NCI-H1092 (cell line): ENCODE measurements at places on chromosomes 5 and 9.

DNA sequence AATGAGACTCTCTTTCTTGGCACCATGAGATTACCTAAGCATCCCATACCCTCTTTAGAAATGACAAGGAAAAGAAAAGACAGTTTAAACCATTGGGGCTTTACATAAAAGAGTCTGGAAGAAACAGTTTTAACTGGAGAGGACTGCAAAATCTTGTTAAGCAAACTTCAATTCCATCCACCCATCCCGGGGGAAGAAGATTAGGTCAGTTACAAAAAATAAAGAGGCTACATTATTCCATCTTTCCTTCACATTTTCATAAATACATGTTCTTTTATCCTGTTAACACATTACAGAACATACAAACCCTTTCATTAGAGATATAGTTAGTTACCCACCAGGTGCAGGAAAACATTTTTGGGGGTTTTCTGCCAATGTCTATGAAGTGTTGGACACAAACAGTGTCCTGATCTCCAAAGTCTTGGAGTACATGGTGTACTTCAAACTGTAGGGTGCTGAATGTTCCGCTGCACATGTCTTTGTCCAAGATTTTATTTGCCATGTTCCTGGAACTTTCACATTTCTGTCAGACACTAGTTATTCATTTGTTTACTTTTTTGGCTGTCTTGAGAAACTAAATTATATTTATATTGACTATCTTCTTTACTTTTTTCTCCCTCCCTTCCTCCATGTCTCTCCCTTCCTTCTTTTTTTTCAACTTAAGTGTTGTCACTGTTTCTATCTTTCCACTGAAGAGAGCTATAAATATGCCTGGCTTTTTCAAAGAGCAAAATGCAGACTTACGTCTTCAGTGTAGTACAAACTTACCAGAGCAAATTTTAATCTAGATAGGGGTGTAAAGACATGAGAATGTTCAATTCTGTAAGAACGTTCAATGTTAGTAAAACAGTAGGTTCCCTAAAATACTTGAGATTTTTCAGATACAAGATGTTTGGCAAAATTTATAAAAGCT is 410.9 kb upstream of the PRR16 start:
- no peak for DNase-seq

DNA sequence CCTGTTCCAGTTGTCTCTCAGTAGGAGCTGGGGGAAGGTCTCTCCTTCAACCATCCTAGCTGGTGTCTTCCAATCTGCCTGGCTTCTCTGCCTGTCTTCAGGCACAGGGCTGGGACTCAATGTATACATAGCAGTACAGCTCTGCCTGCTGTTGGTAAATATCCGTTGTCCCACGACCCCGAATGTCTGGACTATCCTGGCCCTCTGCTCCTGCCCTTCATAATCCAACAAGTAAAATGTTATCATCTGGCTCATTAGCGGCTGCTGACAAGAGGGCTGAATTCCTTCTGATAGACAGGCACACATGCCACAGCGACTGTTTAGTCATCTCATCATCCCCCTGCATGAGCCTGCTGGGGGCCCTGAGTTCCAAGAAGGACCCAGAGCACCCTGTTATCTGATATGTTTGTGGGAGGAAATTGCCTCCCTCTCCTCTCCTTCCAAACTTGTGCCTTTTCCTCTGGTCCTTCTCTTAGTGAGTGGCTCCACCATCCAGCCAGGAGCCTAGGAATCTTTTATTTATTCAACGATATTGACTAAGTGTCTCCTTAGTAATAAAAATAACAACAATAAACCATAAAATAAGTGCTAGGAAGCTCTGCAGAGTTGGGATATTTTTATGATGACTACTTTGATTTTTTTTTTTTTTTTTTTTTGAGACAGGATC is 29.5 kb upstream of the TGFBR1 start:
- DNase-seq, result no peak

DNA sequence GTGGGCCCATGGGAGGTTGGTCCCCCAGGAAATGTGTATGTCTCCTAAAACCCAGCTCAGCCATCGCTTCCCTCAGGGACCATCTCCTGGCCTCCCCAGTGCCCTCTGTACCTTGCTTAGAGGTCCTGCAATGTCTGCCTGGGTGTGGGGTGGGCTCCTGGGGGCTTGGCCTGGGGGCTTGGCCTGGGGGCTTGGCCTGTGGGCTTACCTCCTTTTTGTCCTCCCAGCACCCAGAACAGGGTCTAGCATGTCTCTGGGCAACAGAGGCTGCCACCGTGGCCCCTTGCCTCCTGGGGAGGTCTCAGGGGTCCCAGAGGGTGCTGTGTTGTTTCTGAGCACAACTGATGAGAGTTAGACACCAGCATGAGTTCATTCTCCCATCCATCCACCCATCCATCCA is 10.7 kb upstream of the VAV2 start:
- DNase-seq, result no peak

DNA sequence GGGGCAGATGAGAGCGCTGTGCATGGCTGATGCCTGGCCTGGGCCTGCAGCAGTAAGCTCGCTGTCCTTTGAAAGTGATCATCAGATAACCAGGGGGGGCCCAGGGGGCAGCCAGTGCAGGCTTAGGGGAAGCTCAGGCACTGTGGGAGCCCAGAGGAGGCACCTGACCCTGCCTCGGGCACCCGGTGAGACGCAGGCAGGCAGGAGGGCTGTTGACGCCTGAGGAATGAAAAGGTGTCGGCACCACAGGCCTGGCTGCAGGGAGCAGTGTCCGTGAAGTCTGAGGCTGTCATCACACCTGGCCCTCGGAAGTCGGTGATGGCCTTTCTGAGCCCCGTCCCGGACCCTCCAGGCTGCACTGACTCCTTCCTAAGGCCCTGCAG is 84.6 kb downstream of the RXRA start:
- DNase-seq, result no peak

- DNase-seq, result no peak
Measured at GRCh38 chr5:44257653-44258365, 131.4 kb downstream of the FGF10 start.

DNA sequence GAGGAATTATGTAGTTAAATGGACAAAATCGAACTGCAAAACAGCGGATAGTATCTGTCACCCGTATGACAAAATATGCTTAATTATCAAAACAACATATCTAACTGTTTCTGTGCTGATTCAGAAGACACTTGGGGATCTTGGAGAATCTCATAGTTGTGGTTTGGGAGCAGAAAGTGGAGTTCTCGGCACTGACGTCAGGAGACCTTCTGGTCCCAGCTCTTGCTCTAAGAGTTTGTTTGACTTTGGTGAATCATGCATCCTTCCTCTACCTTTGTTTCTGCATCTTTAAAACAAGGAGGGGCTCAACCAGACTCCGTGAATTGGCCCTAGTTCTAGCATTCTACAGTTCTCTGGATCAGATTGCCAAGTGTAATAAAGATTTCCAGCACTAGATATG is 37.0 kb upstream of the TAF1L start:
- no peak for DNase-seq

- DNase-seq, result no peak
Measured at GRCh38 chr9:18893046-18893445, 140.0 kb downstream of the SAXO1 start.

- DNase-seq, result no peak
Measured at GRCh38 chr9:122445155-122445749, 32.5 kb downstream of the OR1J1 start.

GRCh38 chr5:87900419-87900818 is 368.2 kb downstream of the TMEM161B start:
- DNase-seq, result no peak

DNA sequence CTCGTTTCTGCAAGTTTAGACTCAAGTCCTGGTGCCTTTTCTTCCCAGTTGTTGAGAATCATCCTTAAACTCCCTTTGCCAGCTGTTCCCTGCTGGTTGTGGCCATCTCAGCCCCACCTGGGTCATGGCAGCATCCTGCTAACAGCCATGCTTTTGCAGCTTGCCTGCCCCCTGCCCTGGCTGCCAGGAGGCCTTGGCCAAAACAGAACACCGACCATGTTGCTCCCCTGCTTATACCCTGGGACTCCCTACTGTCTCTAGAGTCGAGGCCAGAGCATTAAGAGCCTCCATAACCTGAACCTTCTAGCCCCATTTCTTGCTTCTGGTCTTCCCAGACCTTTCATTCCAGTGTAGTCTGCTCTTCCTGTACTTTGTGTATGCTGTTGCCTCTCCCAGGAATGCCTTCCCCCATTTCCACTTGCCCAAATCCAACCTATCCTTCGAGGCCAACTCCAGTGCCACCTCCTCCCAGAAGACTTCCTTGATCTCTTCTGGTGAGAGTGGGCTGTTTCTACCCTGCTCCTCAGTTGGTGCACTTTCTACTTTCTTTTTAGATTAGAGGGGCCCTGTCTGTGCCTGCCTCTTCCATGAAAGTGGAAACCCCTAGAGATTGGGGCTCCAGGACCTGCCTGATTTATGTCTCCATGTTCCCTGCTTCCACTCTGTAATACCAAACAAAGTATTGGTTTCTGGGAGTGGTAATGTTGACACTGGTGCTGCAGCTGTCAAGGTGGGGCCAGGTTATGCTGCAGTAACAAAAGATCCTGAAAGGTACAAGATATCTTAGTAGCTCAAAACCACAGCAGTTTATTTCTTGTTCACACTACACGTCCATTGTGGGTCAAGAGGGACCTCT is 88.2 kb downstream of the AMBP start:
- no peak for DNase-seq

DNA sequence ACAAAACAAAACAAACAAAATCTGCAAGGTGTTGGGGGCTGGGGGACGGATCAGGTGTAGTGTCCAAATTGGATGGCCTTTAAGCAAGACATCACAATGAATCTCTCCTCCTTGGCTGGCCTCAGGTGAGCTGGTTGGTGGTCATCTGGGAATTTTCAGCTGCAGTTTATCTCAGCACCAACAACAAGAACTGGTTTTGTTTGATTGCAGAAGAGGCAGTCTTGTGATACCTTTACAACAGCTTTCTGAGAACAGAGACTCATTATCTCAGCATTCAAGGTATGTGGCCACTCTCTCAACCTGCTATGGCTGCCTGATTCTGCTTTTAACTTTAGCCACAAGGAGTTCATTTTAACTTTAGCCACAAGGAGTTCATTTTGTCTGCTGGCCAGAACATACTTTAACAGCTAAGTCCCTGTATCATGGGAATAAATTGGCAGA is 1543.4 kb downstream of the EFNA5 start:
- no peak for DNase-seq

DNA sequence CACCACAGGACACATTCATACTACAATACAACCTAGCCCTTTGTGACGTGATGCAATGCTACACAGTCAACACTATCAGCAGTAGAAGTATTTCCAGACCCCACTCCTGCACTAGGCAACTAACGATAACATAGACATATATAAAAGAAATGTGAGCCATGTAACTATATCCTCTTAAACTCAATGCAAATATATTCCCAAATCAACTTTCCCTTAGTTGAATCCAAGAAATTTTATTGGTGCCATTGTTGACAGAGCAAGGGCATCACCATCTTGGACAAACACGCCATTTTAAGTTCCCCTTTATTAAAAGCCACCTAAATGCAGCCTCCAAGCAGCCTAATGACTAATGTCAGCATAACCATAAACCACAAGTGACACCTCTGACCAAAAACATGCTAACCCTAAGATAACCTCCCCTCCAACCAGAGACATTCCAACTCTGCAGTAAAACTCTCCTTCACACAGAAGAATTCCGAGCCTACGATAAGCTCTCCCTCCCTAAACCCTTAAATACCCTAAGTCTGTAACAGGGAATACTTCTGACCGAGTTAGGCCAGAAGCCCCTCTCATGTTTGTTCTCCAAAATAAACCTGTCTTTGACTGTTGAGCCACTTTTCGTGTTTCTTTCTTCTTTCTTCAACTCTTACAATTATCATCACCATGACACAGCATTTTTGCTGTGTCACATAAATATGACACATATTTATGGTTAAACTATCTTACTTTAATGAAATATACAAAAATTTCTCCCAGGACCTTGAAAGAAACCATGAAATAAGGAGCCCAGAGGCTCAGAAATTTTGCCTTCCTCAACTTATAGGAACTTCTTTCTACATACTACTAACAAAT is 1497.8 kb downstream of the EFNA5 start:
- no peak for DNase-seq

- DNase-seq, result no peak
Measured at GRCh38 chr9:33377089-33377715, 25.2 kb downstream of the AQP7 start.

DNA sequence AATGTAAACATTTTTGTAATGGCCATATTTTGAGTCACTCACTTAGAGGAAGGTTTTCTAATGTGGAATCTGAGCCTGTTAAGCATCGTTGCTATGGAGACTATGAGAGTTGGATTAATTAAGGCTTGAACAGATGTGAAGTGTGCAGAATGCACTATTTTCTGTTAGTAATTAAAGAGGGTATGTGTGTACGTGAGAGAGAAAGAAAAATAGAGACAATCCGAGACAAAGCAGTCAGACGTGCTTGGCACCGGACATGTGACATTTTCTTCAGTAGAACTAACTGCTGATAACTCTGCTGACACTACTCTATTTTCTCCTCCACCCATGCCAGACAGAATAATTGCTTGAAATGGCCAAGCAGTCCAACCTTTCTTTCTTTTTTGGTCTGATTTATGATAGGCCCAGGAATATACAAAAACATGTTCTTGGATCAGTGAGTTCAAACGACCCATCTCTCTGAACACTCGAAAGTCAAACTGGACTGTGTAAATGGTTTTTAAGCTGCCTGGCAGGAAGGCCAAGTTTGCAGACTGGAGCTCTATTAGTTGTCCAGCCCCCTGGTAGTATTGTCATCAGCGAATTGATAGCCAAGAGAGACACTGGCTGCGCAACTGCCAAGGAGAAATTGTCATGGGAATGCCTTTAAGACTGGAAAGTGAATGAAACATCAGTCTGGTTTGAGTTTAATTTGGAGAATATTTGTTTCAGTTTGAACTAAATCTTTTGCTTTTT is 322.1 kb downstream of the ARHGEF28 start:
- peak; percentile 36 for DNase-seq

GRCh38 chr9:74865177-74865576 is 22.5 kb downstream of the TRPM6 start:
- DNase-seq, result no peak

GRCh38 chr5:62256161-62257019 is 49.6 kb upstream of the KIF2A start:
- DNase-seq, result no peak

- peak; percentile 83 for DNase-seq
Measured at GRCh38 chr5:26622947-26623346, 415.4 kb downstream of the CDH9 start.

DNA sequence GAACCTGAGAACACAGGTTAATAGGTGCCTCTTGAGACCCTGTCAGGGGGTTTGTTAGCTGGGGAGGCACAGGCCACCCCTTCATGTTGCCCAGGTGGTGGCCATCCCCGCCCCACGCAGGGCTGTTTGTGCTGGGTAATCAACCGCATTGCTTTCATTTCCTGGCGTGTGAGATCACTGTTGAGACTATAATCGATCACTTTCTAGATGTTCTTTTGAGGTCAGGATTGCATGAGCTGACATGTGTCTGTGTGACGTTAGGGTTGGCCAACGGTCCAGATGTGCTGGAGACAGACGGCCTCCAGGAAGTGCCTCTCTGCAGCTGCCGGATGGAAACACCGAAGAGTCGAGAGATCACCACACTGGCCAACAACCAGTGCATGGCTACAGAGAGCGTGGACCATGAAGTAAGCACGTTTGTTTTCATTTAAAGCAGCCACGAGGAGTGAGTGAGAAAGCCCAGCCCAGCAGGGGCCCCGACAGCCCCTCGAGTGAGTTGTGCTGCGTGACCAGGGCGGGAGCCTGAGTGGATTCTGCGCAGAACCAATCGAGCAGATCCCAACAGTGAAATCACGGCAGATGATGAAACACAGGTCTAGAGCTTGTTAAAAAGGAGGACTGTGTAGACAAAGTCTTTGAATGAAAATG is 115.0 kb upstream of the CACNA1B start:
- DNase-seq, result no peak
